Effector memory CD8-positive, alpha-beta T cell (primary cell): ENCODE measurements at places on chromosomes 2 and 18.

DNA sequence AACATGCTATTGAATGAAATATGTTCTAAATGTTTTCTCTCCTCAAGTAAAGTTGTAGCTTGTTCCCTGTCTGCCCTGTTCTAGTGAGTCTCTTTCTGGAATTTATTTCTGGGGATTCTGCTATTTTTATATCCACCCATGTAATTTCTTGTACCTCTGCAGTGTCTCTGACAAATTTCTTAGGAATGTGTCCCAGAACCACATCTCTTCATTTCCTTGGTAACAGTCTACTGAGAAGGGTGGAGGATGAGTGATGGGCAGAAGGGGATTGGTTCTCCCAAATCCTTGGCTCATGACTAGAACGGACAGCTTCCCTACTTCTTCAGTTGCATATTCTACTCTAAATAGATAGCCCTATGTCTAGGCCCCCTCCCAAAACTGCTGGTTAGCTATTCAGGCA lies 490.6 kb upstream of the LINC00305 start:
- H3K36me3 ChIP-seq = no peaks in the 10 kb centered on the region
- no peak overlapping the region for H3K27ac ChIP-seq
- H3K4me1 ChIP-seq = no peaks in the 10 kb centered on the region
- no peak for DNase-seq

GRCh38 chr2:234595829-234596228 lies 98.9 kb upstream of the ARL4C start:
- H3K27me3 ChIP-seq = peaks cover 54% of the 10 kb centered on the region
- H3K4me1 ChIP-seq = no peaks in the 10 kb centered on the region
- no peak overlapping the region for H3K27ac ChIP-seq
- no peaks in the 10 kb centered on the region for H3K36me3 ChIP-seq
- DNase-seq = no peak
- no peak overlapping the region for H3K4me3 ChIP-seq

GRCh38 chr2:54423213-54423612 lies 32.9 kb upstream of the SPTBN1 start:
- no peak overlapping the region for H3K4me3 ChIP-seq
- no peak for DNase-seq
- no peaks in the 10 kb centered on the region for H3K36me3 ChIP-seq
- peaks cover 3% of the 10 kb centered on the region for H3K4me1 ChIP-seq
- no peak overlapping the region for H3K27ac ChIP-seq

DNA sequence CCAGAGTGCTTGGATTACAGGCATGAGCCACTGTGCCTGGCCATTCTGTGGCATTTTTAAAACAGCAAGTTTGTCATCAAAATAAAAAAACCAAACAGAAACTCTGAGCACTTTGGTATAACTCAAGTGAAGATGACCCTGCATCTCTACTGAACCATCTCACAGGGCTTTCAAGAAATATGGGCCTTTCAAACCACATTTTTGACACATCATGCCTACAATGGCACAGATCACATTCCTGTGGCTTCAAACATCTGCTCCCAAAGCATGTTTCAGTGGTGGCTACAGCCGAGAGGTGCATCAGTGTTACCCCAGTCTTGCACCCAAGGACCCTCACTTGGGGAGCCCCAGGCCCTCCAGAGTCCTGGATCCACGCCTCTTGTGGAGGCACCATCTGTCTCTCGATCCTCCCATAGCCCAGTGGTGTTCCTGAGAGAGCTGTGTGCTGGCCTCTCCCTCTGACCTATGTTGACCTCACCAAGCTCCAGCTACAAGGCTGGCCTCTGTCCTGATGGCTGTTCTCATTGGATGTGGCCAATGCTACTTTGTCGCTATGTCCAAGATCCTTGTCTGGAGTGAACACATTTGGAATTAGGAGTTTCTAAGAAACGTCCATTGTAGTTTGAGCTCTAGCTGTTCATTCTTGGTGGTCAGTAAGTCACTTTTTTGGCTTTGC lies 55.2 kb upstream of the RALBP1 start:
- DNase-seq = no peak
- H3K36me3 ChIP-seq = no peaks in the 10 kb centered on the region
- peaks cover 11% of the 10 kb centered on the region for H3K27me3 ChIP-seq
- H3K4me3 ChIP-seq = no peak overlapping the region
- H3K4me1 ChIP-seq = no peaks in the 10 kb centered on the region

DNA sequence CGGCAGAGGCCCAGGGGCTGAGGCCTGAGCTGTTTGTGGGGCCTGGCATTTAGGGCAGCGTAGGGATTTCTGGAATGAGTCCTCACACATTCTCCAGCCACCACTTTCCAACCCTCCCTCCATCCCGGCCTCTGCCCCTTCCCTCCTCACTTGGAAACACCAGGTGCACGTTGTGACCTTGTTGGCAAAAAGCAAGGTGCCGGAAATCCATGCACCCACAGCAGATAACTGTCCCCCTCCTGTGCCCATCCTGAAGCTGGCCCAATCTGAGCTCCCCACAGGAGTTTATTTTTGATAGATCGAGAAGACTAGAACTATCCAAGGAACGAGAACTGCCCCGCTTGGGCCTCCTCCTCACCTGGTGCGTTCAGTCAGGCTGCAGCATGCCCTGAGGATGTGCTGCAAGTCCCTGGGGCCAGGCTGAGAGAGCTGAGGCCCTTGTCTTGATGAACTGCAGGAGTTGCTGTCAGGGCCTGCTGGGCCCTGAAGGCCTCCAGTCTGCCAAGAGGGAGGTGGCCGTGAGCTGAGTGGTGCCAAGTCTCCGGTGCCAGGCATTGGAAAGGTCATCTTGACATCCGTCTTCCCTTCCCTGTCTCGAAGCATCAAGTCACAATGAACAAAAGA lies 55.8 kb downstream of the CTIF start:
- no peak overlapping the region for H3K4me3 ChIP-seq
- H3K27ac ChIP-seq = no peak overlapping the region
- no peaks in the 10 kb centered on the region for H3K4me1 ChIP-seq
- no peaks in the 10 kb centered on the region for H3K27me3 ChIP-seq

DNA sequence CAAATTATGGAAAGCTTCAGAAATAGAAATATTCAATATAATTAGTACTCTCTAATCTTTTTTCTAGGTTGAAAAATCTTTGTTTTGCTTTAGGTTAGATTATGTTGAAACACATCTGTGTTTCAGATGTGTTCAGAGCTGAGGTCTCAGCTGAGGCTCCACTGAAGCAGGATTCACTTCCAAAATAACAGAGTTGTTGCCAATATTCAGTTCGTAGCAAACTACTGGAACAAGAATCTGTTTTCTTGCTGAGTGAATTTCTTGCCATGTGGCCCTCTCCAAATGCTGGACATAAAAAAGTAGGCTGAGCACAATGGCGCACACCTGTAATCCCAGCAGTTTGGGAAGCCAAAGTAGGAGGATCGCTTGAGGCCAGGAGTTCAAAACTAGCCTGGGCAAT lies 8.7 kb downstream of the PHOSPHO2 start:
- H3K36me3 ChIP-seq = peaks cover 7% of the 10 kb centered on the region
- no peaks in the 10 kb centered on the region for H3K4me1 ChIP-seq
- no peak overlapping the region for H3K4me3 ChIP-seq
- no peaks in the 10 kb centered on the region for H3K27me3 ChIP-seq

- H3K4me3 ChIP-seq = no peak overlapping the region
- peaks cover 27% of the 10 kb centered on the region for H3K27me3 ChIP-seq
- no peak overlapping the region for H3K27ac ChIP-seq
- no peak for DNase-seq
- no peaks in the 10 kb centered on the region for H3K4me1 ChIP-seq
Observed at GRCh38 chr18:12154361-12154760, 60.7 kb downstream of the ANKRD62 start.

DNA sequence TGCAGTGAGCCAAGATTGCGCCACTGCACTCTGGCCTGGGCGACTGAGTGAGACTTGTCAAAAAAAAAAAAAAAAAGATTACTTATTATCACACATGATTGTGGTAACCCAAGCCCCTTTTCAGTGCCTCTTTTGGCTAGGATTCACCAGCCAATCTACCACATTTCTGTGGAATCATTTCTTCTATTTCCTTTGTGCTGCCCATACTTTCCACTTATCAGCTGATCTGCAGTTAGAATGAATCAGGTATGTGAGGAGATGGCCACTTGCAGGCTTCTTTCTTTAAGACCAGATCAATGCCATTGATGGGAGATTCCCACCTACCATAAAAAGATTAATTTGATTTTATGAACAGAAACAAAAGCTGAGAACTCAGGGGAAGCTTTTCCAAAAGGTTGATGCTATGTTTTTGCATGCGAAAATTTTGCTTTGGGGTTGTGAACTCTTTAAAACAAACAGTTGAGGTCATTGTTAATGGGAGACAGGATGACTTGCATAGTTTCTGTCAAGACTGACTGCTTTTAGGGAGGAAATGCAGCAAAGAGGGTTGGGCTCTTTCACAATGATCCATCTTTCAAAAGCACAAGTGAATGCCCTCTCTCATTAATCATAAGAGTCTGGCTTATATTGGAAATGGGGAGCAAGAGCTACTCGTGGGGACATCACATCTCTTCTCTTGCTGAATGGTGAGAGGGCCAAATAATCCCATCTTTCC lies 66.9 kb upstream of the CYP26B1 start:
- H3K27me3 ChIP-seq = no peaks in the 10 kb centered on the region
- no peak overlapping the region for H3K27ac ChIP-seq
- no peaks in the 10 kb centered on the region for H3K36me3 ChIP-seq
- no peaks in the 10 kb centered on the region for H3K4me1 ChIP-seq
- DNase-seq = no peak
- H3K4me3 ChIP-seq = no peak overlapping the region

DNA sequence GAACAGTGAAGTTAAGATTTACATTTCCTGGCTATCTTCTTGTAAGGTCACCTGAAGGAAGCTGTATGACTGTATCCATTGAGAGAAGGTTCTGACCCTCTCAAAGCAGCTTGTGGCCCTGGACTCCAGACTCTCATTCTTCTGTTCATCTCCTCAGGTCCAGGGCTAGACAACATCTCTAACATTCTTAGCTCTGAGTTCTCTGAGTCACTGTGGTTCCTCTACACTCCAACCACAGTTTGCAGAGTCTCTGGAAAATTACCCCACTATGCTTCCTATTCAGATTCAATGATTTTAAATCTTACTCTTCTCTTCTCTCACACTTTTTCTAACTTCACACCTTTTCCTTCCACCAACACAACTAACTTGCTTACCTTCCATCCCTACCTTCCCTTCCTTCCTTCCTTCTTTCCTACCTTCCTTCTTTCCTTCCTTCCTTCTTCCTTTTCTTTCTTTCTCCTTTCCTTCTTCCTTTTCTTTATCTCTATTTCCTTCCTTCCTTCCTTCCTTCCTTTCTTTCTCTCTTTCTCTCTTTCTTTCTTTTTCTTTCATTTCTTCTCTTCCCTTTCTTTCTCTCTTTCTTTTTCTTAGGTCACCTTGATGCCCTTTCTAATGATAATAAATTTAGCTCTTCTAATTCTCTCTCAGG lies 824.3 kb upstream of the ZEB2 start:
- H3K27ac ChIP-seq = no peak overlapping the region
- no peak for DNase-seq
- H3K4me1 ChIP-seq = no peaks in the 10 kb centered on the region
- no peaks in the 10 kb centered on the region for H3K27me3 ChIP-seq
- no peak overlapping the region for H3K4me3 ChIP-seq
- no peaks in the 10 kb centered on the region for H3K36me3 ChIP-seq

DNA sequence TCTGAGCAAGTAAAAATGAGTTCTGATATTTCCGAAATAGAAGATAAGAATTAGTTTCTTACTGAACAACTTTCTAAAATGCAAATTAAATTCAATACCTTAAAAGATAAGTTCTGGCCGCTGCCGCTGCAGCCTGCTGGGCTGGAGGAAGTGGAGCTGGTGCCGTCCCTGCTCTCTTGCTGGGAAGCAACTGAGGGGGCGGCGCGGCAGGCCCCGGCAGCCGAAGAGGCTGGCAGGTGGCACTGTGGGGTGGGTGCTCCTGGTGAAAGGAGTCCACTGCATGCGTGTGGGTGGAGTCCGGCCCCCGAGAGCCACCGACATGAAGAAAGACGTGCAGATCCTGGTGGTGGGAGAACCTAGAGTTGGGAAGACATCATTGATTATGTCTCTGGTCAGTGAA lies 89.5 kb upstream of the ZNF519 start:
- DNase-seq = no peak
- no peaks in the 10 kb centered on the region for H3K36me3 ChIP-seq
- H3K27ac ChIP-seq = no peak overlapping the region
- H3K4me3 ChIP-seq = no peak overlapping the region

- H3K4me1 ChIP-seq = peaks cover 9% of the 10 kb centered on the region
- H3K36me3 ChIP-seq = no peaks in the 10 kb centered on the region
- H3K4me3 ChIP-seq = peak overlapping the region; percentile 47
- peak; percentile 49 for DNase-seq
- peak overlapping the region; percentile 5 for H3K27ac ChIP-seq
Observed at GRCh38 chr2:135820003-135820618, 16.9 kb downstream of the LCT start.

DNA sequence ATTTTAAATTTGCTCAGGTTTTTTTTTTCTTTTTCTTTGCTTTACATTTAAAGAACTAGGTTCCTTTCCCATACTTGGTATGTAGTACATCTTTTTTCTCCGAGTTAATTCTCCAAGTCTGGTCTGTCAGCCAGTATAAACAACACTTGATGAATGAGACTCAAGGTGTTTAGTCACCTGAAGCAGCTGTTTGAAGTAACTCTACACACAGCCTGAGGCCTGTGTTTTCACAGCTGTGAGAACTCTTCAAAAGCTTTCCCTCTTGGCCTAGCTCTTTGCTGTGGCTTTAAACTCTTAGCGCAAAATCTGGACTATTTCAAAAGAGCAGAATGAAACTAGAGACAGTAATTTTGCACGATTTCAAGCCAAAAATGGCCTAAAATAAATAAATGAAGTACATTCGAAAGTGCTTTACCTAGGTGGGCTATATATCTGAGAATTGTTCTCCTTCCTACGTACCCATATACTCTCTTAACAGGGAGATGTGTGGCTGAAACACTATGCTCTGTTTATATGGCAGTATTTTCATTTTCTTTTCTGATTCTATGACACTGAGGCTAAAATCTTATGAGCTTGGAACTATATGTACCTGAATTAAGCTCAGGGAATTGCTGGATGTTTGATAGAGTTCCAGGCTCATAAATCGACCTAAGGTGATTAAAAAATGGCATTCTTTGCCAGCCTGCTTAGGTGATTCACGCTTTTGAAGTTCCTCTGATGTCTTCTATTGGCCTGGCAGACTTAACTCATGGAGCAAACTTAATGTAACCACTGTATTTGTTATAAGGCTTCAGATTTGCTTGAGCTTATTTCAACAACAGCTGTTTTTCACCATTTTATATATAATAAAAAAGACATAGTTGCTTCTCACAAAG lies 1044.1 kb upstream of the ZEB2 start:
- H3K36me3 ChIP-seq = no peaks in the 10 kb centered on the region
- H3K4me1 ChIP-seq = no peaks in the 10 kb centered on the region
- H3K27me3 ChIP-seq = no peaks in the 10 kb centered on the region
- H3K4me3 ChIP-seq = no peak overlapping the region
- DNase-seq = no peak
